ENCODE measurements at places on chromosomes 11 and 22.
A peak's percentile ranks its signal among the peaks of the same experiment; 100 is the strongest.

- no peak for DNase-seq
These were observed 103.2 kb downstream of the ZBTB16 start for GRCh38 chr11:114162719-114163123.

- DNase-seq, result no peak
These were observed 3.6 kb downstream of the C11orf68 start for GRCh38 chr11:65915101-65915820.

GRCh38 chr22:40193429-40194421 lies 16.0 kb downstream of the TNRC6B start:
- no peak for DNase-seq

DNA sequence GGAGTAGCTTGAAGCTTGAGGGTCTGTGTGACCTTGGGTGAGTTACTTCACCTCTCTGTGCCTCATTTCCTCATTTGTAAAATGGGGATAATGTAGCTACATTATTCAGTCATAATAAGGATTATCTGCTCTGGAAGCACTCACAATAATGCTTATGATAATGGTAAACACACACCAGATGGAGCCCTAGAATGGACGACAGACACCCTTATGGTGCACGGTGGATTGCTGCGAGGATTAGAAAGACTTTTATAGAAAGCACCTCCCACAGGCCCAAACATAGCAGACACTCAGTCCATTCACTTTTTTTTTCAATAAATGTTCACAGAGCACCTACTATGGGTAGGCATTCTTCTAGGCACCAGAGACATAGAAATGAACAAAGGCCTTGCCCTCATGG lies 53.8 kb downstream of the LARGE1 start:
- no peak for DNase-seq

DNA sequence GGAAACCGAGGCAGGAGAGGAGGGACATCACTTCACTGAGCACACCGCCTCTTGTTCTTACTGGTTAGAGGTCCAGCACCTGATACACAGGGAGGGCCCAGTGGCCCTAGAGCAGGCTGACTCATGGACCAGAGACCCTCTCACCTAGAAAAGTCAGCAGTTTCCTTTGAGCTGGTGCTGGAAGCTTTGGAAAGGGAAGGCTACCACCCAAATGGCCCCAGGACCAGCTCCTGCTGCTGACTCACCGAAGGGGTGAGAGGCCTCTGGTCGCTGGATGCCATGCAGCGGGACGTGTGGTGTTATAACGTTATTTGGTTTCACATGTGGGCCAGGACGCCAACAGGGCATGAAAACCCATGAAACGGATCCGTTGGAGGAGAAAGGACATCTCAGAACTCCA lies 3.8 kb downstream of the NADSYN1 start:
- no peak for DNase-seq

GRCh38 chr22:19124377-19124776 lies 2.2 kb upstream of the DGCR2 start:
- no peak for DNase-seq

- DNase-seq, result no peak
These were observed 20.1 kb downstream of the SCN4B start for GRCh38 chr11:118132385-118133151.

- peak; percentile 82 for DNase-seq
These were observed 5.2 kb upstream of the TNFRSF13C start for GRCh38 chr22:41931701-41932269.

- DNase-seq, result peak; percentile 60
These were observed 673 bp upstream of the PANX2 start for GRCh38 chr22:50169774-50170341.

GRCh38 chr11:40435344-40435743 lies 1024.1 kb downstream of the LRRC4C start:
- DNase-seq, result no peak

GRCh38 chr22:43996170-43996980 lies 27.7 kb upstream of the PARVB start:
- peak; percentile 68 for DNase-seq

GRCh38 chr11:33443684-33444083 lies 186.5 kb downstream of the HIPK3 start:
- DNase-seq, result no peak

DNA sequence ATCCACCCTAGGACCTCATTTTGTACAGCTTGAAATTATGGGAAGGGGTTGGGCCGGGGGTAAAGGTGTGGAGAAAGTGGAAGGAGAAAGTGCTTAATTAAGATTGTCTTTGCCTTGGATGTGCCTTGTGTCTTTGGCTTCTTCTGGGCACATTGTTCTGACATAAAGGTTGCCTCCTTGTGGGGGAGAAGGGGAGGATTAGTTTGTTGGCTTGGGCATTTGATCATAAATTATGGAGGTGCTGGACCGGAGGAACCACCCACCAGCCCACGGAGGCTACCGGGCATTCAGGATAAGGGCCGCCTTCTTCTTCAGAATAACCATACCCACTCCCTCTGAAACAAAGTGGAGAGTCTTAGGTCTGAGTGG lies 1.3 kb downstream of the PAFAH1B2 start:
- DNase-seq, result no peak

- peak; percentile 53 for DNase-seq
These were observed 17.0 kb upstream of the IL2RB start for GRCh38 chr22:37166675-37167066.
